Prostate gland (tissue), 2 donors: ENCODE measurements at places on chromosomes 7 and 10. TPM values are rescaled to one million over a fixed set of nuclear protein-coding genes. Genes with fewer than 3 reads are reported as not detected.

Gene SFTPA1
- total RNA-seq, result not detected

Gene NUDT13
- 0.97 TPM for total RNA-seq

DNA sequence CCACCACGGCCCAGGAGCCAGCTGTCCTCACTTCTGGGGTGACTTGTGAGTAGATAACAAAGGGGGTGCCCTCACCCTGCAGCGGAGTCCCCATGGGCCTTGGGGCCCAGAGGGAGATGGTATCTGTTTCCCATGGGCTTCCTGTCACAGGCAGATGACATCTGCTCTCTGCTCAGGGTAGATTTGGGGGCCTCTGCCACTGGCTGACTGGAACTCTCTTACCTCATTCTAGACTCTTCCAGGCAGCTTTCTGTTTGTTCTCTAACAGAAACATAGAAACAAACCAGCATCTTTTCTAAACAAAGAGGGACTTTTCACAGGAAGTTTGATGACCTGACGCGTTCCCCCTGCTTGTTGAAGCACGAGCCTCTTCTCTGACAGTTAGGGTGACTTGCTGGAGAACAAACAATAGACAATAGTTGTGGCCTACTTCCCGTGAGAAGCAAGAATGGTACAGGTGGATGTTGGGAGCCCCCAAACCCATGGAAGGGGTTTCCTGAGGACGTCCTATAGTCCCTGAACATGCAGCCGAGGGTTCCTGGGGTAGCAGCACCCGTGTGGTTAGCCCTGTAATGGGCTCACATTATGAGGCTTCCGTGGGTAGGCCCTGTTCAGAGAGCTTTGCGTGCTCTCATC, 61.6 kb downstream of the GRK5 start:
- DNase-seq, result no peak

GRCh38 chr7:68914006-68914405, 684.3 kb upstream of the AUTS2 start:
- no peak for DNase-seq

GRCh38 chr7:14806891-14807290, 95.7 kb downstream of the DGKB start:
- no peak for DNase-seq

DNA sequence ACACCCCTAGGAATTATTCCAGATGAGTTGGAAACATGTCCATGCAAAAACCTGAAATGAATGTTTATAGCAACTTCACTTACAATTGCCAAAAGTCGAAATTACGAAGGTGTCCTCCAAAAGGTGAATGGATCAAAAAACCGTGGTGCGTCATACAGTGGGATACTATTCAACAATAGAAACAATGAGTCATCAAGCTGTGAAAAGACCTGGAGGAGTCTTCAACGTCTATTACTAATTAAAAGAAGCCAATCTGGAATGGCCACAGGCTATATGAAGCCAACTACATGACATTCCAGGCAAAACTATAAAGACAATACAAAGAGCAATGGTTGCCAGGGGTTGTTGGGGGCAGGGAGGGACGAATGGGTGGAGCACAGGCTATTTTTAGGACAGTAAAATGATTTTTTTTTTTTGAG, 12.6 kb upstream of the PPP2R2D start:
- no peak for DNase-seq

- DNase-seq, result no peak
Measured at GRCh38 chr10:110101464-110102144, 93.8 kb downstream of the ADD3 start.

DNA sequence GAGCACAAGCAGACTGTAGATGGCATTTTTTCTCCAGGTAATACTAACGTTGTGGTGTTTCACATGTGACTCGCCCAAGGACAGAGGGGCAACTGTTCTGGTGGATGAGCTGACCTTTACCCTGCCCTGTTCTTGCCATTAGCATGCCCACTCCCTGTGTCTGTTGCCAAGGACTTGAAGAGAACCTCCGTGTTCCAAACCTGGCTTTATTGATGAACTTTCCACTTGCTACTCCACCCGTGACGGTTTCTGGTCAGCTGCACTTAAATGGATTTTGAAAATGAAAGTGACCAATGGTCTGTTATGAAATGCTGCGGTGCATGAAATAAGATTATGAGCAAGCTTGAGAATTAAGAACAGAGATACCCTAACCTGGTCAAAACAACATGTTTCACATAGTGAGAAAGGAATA, 30.4 kb downstream of the LRRC4 start:
- DNase-seq, result no peak

GRCh38 chr10:92124616-92125143, 166.2 kb downstream of the CPEB3 start:
- peak; percentile 54 for DNase-seq
